ENCODE measurements at places on chromosomes 3 and 15. TPM values are rescaled to one million over a fixed set of nuclear protein-coding genes. Genes with fewer than 3 reads are reported as not detected.

GPR27 gene
- total RNA-seq: 1.2 TPM

ADGRG7 gene
- total RNA-seq: not detected

C2CD4A gene
- 0.61 TPM for total RNA-seq

FEZF2 gene
- total RNA-seq: not detected

ITIH1 gene
- not detected for total RNA-seq

DPPA4 gene
- 1.5 TPM for total RNA-seq

CHRM5 gene
- total RNA-seq: not detected

EAF1 gene
- total RNA-seq: 25.6 TPM

TMC3 gene
- total RNA-seq: not detected

LINS1 gene
- 41.7 TPM for total RNA-seq

CX3CR1 gene
- total RNA-seq: 0.16 TPM

CLDN1 gene
- 1.6 TPM for total RNA-seq

DUOX2 gene
- not detected for total RNA-seq

ATP13A5 gene
- total RNA-seq: not detected

SH3GL3 gene
- total RNA-seq: not detected

C3orf52 gene
- total RNA-seq: 8.7 TPM

NLGN1 gene
- total RNA-seq: not detected

SYNPR gene
- total RNA-seq: not detected

ALG1L2 gene
- total RNA-seq: not detected

SLC51A gene
- not detected for total RNA-seq

CASR gene
- 0.05 TPM for total RNA-seq

DYNLT2B gene
- 7.3 TPM for total RNA-seq

GPR62 gene
- total RNA-seq: not detected

SI gene
- not detected for total RNA-seq

HRH1 gene
- total RNA-seq: 1.4 TPM

CLDN16 gene
- total RNA-seq: not detected

CMSS1 gene
- total RNA-seq: 94.0 TPM

GYG1 gene
- 13.3 TPM for total RNA-seq

HOMER2 gene
- total RNA-seq: 4.6 TPM

UCN2 gene
- not detected for total RNA-seq

CD200 gene
- total RNA-seq: 42.3 TPM
